ENCODE measurements at places on chromosomes 5 and 9.
A peak's percentile ranks its signal among the peaks of the same experiment; 100 is the strongest.

DNA sequence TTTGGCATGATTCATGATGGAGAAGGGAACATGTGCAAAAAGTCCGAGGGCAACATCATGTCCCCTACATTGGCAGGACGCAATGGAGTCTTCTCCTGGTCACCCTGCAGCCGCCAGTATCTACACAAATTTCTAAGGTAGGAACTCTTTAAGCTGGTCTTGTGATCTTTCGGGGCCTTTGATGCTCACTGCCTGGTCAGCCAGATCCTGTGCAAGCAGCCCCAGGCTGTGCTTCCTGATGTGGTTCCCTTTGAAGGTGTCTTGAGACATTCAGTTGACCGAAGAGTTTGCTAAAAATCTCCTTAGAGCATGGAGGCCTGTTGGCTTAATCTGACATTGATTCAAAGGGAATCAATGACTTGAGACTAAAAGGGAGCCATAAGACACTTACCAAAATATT is 60.0 kb downstream of the ADAMTS16 start:
- no peak for DNase-seq

- DNase-seq: no peak
Observed at GRCh38 chr5:111685969-111686368, 71.0 kb downstream of the NREP start.

DNA sequence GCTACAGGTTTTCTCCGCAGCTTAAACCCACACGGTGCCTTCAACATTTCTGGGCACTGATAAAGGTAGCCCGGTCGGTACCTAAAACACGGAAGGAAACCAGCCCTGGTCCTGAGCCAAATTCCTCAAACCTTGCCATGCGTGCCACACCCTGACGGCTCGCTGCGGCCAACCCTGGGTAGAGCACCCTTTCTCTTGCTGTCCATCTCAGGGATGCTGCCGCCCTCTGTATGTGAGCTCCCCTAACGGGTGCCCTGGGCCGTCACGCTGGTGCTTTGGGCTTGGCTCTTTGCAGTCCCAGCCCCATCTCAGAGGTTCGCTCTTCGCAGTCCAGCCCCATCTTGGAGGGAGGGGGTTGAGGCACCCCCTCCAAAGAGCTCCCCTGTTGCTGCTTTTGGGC is 43.9 kb downstream of the PNPLA7 start:
- DNase-seq: no peak

DNA sequence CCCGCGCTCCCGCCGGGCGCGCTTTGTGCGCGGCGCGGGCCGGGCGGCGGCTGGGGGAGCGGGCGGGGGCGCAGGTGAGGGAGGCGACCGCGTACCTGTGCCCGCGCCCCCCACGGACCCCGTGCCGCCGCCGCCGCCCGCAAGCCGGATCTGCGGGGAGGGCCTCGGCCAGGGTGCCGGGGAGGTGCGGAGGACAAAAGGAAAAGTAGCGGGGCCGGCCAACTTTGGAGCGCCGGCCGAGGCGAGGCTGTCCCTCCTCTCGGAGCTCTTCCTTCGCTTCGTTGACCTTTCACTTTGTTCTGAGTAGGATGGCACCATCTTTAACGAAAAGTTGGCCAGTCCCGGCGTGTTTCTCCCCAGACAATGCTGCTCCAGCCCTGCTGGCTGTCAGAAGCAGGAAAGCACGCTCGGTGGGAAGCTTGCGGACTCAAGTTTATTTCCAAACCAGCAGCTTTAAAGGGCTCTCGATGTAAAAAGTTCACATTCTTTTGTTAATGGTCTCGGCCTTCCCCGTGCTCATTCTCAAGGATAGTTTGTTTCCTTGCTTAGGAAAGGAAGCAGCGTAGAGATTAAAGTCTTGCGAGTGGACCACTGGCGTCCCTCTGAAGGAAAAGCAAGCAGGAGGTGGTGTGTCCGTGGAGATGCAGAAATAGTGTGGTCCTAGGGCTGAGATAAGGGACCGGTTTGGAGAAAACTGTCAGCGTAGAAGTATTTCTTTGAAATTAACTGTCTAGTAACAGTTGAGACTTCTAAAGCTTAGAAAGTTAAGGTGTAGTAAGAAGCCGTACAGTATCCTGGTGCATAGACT is 639 bp downstream of the EHMT1 start:
- DNase-seq: peak; percentile 48

GRCh38 chr9:21936161-21936560 is 58.0 kb downstream of the CDKN2A start:
- DNase-seq: no peak

All from astrocyte of the spinal cord (primary cell).